ENCODE measurements at places on chromosomes 1 and 21. TPM values are rescaled to one million over a fixed set of nuclear protein-coding genes. Genes with fewer than 3 reads are reported as not detected.

DNA sequence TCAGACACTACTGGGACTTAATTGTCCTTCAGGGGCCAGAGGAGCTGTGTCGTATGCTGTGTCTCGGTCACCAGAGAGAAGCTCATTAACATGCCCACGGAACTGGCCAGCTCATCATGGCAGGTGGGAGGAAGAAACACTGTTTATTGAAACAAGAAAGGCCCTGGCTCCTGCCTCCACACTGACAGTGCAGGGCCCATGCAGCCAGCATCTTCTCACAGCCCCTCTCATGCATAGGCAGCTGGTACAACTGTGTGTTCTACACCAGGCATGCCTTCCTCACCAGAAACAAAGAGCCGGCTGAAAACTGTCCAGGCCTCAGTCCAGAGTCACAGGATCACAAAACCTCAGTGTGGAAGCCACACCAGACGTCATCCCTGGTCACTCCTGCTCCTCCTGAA lies 106.0 kb downstream of the UBE2U start:
- peak; percentile 19 for DNase-seq

- DNase-seq: no peak
Measured at GRCh38 chr1:100036718-100037655, 67.2 kb downstream of the SLC35A3 start.

DNA sequence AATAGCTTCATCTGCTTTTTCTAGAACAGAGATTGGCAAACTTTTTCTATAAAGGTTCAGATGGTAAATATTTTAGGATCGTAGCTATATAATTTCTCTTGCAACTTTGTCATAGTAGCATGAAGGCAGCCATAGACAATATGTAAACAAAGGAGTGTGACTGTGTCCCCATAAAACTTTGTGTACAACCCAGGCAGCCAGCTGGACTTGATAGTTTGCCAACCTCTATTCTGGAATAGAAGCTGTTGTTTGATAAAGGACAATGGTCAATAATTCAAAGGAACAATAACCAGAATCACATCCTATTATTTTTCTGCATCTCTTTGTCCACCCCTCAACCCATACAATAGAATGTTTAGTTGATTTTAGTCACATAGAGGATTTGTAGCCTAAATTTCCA lies 286.7 kb downstream of the LMX1A start:
- DNase-seq: no peak

DNA sequence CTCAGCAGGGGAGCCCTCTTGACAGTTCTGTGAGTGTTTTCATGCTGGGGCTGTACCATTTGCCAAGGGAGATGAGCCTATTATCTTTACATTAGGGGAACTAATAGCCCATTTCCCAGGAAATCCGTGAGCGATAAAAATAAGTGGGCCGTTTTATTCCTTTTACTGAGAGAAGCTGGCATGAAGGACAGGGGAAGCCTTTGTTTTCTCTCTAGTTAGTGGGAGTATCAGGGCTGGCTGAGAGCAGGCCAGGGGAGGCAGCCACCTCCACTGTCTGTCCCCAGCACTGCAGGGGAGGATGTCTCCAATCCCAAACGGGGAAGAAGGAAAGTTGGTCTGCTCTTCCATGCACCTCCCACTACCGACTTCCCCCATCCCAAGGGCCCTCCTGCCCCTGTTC lies 2.5 kb downstream of the UBL4B start:
- no peak for DNase-seq

- no peak for DNase-seq
Measured at GRCh38 chr1:26811708-26812107, 14.8 kb upstream of the ZDHHC18 start.

- no peak for DNase-seq
Measured at GRCh38 chr1:113678159-113678469, 81.2 kb downstream of the PHTF1 start.

GRCh38 chr1:30816211-30817076 lies 58.9 kb upstream of the LAPTM5 start:
- DNase-seq: peak; percentile 85

DNA sequence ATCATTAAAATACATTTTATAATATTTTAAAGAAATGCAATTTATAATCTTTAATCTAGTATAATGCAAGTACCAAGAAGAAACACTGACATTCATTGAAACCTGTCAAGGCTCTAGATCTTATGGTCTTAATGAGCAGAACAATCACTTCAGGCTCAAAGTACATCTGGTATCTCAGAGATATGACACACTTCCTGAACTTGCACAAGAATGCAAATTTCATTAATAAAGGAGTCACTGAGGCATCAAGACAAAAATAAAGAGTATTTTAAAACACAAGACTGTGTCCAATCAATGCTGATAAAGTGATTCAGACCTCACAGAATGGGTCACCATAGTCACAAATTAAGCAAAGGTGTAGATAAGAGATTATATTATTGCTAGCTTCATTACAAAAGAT lies 178.1 kb downstream of the AK5 start:
- DNase-seq: no peak

The SLAMF9 gene
- not detected for total RNA-seq
